HT-29 (cell line): ENCODE measurements at places on chromosomes 7 and 10.

GRCh38 chr10:33382921-33383713 lies 48.6 kb upstream of the NRP1 start:
- no peak for DNase-seq

- DNase-seq: peak; percentile 85
These were observed 110.3 kb upstream of the LANCL2 start for GRCh38 chr7:55254596-55255495.

DNA sequence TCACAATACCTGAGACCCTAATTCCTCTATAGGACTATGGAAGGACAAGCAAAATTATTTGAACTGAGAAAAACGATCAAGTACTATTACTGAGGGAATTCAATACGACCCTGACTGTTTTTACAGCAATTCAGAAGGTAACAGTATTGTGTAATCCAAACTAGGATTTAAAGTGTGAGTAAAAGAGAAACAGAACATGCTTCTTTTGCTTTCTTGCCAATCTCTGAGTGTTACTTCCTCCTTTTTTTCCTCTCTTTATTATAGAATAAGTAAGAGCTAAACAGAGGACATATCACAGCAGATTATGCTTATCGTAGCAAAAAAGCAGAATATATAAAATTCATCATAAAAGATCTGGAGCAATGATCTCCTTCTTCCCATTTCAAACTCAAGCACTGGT lies 292.1 kb downstream of the THSD7A start:
- no peak for DNase-seq

GRCh38 chr7:156499247-156499881 lies 141.2 kb upstream of the RNF32 start:
- no peak for DNase-seq

- DNase-seq: no peak
These were observed 400.2 kb downstream of the PHTF2 start for GRCh38 chr7:78198756-78199155.

- DNase-seq: no peak
These were observed 69.0 kb downstream of the CREB3L2 start for GRCh38 chr7:137932881-137933269.

DNA sequence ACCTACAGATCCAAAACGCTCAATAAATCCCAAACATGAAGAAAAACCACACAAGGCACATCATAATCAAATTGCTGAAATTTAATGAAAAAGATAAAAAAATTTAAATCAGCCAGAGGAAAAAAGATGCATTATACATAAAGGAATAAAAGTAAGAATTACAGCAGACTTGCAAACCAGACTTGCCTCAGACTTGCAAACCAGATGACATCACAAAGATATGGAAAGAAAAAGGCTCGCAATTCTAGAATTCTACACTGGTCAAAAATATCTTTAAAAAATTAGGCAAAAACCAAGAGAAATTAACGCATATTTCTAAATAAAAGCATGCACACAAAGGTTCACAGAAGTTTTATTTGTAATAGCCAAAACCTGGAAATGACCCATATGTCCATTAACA lies 188.0 kb upstream of the NAMPT start:
- no peak for DNase-seq

- DNase-seq: peak; percentile 72
These were observed 232.7 kb upstream of the TAC1 start for GRCh38 chr7:97499204-97499603.

DNA sequence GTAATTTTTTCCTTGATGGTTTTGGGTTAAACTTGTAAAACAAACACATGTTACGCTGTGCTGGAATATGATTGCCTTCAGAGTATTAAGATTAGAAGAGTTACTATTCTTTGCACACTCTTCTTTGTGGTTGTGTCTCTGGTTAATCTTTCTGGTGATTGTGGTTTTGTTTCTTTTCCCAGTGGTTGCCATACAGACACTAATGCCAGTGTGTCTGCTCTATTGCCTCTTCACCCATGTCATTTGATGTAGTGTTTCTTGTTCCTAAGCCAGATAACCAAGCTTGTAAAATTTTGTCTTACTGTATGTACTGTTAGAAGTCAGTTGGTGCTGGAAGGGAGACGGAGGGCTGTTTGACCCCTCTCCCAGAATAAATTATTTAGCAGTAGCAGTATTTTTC lies 124.8 kb downstream of the PHTF2 start:
- DNase-seq: no peak

DNA sequence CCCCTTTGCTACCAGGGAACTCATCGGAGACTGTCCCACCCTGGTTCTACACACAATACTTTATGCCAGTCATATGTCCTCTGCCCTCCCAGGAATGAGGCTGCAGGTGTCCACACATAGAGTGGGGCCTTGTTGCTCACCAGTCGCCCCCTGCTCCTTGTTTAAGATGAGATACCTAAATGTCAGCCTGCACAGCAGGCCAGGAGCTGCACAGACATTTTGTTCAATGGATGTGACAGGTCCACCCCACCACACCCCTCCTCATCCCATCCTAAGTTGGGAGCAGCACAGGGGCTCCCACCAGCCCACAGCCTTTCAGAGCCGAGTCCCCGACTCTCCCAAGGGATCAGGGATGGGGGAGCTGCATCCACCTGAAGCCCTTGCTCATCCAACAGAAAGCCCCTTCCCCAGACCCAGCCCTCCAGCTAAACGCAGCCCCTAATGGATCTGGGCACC lies 6.2 kb upstream of the GRID1 start:
- peak; percentile 70 for DNase-seq

- DNase-seq: no peak
These were observed 1.3 kb upstream of the BLVRA start for GRCh38 chr7:43757073-43757720.

DNA sequence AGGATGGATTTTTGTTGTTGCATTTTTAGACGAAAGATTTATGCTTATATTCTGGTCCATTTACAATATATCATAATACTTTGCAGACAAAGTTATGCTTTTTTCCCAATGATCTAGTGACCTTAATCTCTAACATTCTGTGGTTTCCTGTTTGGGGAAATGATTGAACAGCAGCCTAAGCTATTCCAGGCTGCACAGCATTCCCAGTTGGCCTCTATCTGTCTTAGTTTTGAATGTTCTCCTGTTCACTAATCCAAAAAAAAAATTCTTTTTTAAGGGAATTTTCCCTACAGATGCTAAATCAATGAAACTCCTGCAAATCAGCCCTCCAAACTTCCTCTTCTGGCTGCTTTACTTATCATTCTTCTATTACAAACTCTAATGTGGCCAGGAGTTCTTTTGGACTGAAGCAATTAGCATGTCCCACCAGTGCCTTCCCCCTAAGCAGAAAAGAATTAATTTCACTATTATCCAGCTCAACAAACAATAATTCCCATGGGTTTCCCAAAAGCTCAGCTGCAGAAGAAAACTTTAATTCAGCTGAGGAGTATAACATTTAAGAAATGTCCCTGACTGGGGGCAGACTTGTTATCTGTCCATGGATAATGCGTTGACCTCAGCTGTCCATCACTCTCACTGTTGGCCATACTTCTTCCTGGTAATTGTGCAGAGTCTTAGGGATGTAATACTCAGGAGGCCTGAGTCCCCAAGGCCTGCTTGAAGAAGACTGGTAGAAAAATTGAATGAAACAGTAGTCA lies 81.9 kb upstream of the TRIL start:
- no peak for DNase-seq

DNA sequence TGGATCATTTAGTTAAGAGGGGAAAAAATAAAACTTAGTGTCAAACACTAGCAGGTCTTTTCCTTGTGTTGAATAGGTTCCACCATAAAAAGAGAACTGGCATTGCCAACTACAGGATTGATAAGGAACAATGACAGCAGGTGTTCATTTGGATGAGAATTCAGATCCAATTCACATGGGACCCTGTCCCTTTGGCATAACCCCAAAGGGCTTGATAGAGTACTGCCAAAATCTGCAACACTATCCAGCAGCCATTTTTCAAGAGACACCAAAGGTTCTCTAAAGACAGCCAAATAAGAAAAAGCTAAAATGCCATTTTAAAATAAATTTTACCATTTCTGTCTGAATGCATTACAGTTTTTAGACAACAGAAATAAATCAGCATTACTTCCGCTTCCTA lies 422.3 kb downstream of the DGKB start:
- DNase-seq: no peak

DNA sequence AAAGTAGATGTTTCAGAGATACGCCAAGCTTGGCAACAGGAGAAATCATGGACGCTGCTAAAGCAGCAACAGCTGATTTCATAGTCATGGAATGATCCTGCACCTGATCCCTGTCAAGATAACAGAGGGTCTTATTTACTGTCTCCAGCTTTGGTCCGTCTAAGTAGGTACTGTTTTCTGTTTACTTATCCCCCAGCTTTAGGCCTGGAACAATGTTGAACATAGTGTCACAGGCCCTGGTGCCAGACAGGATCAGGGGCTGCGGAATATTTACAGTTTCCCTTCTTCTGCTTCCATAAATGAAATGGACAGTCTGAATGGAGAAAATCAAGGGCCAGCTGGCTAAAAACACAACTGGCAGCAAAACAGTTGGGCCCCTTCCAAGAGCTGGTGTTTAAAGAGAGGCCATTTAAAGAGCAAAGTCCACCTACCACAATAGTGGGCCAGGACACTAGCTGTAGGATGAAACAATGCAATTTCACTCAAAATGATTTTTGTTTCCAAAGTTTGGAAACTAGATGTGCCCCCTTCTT lies 2.9 kb downstream of the GPR37 start:
- peak; percentile 61 for DNase-seq

- DNase-seq: peak; percentile 28
These were observed 56.1 kb downstream of the ZNF783 start for GRCh38 chr7:149317986-149318672.

DNA sequence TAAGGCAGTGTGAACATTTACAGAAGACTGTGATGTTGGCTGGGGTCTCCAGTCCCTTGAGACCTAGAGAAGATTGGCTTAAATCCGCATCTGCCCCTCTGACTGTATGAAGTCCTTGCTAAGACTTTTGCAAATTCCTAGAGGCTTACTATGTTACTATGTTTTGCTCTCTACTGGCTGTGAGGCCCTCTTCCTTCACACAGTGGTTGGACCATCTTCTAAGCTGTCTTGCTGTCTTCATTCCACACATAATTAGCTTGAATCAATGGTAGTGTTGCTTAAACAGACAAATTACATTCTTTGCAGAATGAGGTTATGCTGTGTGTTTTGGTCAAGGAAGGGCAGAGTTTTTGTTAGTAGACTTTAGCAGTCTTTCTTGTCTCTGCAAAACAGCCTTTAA lies 658.0 kb downstream of the TYW1 start:
- no peak for DNase-seq

DNA sequence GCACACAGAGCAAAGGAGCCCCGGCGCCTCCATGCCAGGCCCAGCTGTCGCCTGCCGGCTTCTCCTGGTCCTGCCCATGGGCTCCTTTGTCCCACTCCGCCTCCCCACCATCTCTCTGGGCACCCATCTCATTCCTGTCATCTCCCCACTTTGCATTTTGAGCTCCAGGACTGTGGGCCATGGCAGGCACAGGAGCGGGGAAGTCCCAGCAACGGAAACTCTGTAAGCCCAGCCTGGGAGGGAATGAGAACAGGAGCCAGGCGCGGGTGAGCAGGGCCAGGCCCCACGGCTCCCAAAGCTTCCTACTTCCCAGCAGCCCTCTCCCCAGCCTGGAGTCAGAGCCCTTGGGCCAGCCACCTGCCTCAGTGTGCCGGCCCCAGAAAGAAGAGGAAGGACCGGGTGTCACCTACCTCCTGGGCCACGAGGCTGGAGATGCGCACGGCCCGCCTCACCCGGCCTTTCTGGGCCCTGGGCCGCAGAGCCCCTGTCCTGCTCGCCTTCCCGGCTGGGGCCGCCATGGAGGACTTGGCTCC lies 23.1 kb downstream of the KCNH2 start:
- no peak for DNase-seq

DNA sequence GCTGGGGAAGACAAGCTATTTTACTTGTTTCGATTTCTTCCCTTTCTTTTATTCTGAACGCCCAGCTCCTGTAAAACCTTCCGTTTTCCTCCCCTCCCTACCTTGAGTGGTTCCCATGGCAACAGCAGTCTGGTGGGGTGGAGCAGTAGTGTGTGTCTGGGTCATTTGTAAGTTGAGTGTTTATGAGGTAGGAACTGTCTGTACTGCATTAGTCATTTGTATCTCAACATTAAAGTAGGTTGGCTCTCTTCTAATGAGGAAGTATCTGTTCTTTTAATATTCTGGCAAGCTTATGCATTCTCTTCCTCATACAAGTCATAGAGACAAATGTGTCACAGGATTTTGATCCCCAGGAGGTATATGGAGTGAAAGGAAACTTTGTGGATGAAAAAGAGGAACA lies 85.3 kb upstream of the CCDC6 start:
- peak; percentile 98 for DNase-seq

- DNase-seq: peak; percentile 59
These were observed 15.6 kb upstream of the AKR1C3 start for GRCh38 chr10:5078547-5079180.

DNA sequence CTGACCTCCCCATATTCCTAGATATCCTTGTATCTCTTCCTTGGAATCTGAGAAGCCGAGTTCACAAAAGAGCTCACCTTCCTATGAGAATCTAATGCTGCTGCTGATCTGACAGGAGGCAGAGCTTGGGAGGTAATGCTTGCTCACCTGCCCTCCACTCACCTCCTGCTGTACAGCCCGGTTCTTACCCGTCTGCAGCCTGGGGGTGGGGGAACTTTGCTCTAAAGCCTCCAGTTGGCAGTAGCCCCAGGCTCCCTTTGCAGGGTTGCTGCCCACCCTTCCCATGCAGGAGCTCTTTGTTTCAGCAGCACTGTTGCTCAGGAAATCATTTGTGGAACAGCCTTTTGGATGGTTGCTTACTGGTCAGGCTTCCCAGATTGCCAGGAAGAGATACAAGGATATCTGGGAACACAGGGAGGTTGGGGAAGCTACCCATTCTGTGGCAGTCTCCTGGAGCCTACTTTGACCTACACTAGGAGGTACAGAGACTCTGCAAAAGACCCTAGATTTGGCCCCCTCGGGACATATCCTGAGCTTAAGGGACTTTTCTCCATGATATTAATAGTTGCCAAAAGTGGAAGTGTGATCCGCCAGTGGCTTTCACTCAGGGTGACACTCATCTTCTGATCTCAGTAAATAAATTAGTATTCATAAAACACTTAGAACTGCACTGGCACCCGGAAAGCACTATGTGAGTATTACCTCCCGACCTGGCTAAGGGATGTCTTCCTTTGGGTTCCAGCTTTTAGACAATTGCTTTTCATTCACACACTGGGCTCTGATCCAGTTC lies 363.7 kb upstream of the PODXL start:
- no peak for DNase-seq

GRCh38 chr10:7152982-7153381 lies 257.9 kb downstream of the SFMBT2 start:
- DNase-seq: no peak
